Fibroblast of skin of right quadriceps (primary cell): ENCODE measurements at places on chromosomes 1 and 21.

DNA sequence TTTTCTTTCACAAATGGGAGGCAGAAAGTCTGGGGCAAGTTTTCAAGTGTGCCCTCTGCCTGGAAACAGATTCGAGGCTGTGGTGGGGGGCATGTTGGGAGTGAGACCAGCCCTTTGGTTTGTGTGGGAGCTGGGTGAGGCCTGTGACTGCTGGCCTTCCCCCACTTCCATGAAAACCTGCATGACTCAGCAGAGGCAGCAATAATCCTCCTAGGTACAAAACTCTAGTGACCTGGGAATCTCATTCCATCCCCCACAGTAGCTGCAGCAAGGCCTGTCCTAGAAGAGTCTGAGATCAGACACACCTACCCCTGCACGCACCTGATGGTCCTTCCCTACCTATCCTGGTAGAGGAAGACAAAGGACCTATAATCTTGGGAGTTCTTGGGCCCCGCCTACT lies 42.1 kb upstream of the KIAA0040 start:
- no peak for DNase-seq

- DNase-seq: no peak
These were observed 47.8 kb downstream of the UMODL1 start for GRCh38 chr21:42118901-42119300.

GRCh38 chr1:56758135-56758534 lies 61.1 kb downstream of the FYB2 start:
- DNase-seq: no peak

- peak; percentile 56 for DNase-seq
These were observed 14.6 kb downstream of the MED18 start for GRCh38 chr1:28343405-28343804.

DNA sequence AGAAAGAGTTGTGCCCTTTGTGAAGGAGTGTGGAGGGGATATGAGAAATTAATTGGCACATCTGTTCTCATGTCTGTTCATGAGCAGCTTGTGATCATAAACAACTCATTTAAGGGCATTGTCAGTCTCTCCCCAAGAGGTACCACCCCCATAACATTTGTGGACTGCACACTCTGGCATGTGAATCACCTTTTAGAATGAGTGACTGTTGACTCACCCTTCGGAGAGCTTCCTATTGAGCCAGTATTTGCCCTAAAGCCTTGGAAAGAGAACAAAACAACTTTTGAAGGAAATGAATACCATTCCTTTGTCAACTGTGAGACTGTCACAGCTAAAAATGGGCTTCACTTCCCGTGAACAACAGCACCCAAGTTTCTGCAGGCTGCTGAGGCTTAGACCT lies 27.5 kb upstream of the MYSM1 start:
- DNase-seq: peak; percentile 93

- DNase-seq: no peak
These were observed 82.6 kb upstream of the GALNT2 start for GRCh38 chr1:229984310-229984991.
